Effector memory CD4-positive, alpha-beta T cell (primary cell): ENCODE measurements at places on chromosomes 6 and 20.
A peak's percentile ranks its signal among the peaks of the same experiment; 100 is the strongest.

DNA sequence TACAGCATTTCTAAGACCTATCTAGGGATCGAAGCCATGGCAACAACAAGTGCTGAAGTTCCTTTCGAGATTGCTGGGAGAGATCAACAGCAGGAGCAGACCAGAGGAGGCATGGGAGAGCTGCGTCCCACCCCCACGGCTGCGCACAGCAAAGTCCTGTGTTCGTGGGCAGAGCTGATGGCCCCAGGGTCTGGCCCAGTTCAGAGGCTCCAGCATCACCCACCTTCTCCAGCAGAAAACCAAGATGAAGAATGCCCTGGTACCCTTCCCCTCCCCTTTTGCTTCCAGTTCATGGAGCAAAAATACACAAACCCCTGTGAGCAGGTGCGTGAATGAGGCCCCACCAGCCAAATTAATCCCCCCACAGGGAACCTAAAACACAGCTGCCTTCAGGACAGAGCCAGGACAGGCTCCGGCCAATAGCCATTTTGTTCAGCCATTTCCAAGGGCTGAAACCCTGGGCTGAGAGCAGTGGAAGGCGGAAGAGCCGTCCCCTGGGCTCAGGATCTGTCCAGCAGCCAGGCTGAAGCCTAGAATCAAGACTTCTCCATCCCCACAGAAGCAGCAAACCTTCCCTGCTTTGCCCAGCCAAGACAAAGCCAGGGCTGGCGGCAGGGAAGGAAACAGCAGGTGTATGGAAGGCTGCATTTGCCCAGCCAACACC lies 102.8 kb downstream of the PREX1 start:
- DNase-seq, result no peak

GRCh38 chr20:11677428-11677827 lies 240.3 kb upstream of the BTBD3 start:
- no peak for DNase-seq

DNA sequence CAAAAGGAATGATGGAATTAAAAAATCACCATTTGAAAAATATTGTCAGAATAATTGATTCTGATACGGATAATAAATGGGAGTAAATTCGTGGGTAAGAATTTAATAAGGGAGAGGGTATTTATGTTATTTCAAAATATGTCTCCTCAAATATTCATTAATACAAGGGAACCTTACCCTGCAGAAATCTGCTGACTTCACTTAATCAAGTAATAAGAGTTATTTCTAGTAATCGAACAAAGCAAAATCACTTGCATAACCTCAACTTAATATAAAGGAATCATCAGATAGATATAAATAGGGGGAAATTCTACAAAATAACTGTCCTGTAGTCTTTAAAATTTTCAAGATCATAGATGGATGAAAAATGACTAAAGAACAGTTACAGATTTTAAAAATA lies 1164.7 kb upstream of the GJE1 start:
- no peak for DNase-seq

DNA sequence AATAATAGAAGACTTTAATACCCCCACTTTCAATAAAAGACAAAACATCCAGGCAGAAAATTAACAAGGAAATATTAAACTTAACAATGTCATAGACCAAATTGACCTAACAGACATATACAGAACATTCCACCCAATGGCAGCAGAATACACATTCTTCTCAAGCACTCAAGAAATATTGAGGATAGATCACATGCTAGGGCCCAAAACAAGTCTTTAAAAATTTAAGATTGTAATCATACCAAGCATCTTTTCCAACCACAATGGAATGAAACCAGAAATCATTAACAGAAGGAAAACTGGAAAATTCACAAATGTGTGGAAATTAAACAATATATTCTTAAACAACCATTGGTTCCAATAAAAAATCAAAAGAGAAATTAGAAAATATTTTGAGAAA lies 161.0 kb downstream of the COL12A1 start:
- no peak for DNase-seq

GRCh38 chr6:158910484-158911440 lies 89.2 kb downstream of the RSPH3 start:
- no peak for DNase-seq

- DNase-seq, result no peak
These were observed 551.0 kb downstream of the HAO1 start for GRCh38 chr20:7389216-7389615.

DNA sequence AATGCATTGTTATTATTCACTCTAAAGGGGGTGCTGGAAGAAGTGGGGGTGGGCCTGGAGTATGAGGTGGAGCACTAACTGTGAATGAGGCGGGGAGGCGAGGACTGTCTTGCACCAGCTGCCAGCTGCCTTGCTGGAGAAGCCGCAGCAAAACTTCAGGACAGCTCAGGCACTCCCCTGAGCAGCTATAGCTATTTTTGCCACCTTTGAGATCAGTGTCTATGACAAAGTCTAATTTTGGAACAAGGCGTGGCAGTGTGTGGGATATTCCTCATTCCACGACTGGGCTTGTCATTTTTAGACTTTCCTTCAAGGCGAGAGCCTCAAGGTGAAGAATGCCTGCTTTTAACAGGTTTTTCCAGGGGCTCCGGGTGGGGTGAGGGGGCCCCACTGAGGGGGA lies 143.8 kb downstream of the DOK5 start:
- DNase-seq, result no peak

DNA sequence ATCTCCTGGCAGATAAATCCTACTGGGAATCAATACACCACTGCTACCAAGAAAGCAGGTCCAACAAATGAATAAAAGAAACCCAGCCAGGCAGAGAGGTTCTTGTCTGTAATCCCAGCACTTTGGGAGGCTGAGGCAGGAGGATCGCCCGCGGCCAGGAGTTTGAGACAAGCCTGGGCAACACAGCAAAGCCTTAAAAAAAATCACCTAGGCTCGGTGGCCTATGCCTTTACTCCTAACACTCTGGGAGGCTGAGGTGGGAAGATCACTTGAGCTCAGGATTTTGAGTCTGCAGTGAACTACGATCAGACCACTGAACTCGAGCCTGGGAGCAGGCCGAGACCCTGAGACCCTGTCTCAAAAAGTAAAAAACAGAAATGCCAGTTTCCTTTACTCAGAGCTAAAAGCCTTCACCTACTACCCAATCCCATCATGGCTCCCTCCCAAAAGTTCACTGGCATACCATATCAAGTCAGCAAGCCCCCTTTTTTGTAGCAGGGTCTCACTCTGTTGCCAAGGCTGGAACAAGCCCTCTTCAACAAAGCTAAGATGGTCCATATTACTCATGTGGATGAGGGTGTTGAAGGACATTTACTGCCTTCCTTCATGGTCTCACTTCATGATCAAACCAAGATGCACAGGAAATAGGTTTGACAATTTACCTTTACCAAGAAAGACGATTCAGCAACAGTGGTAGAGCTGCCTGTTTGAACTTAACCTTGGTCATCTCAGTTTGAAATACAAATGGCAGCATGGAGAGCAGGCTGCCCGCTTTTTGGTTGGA lies 5.3 kb downstream of the SNX5 start:
- no peak for DNase-seq

- no peak for DNase-seq
These were observed 34.8 kb downstream of the TOP1 start for GRCh38 chr20:41063442-41063841.

GRCh38 chr6:22326500-22326899 lies 29.7 kb upstream of the PRL start:
- no peak for DNase-seq

DNA sequence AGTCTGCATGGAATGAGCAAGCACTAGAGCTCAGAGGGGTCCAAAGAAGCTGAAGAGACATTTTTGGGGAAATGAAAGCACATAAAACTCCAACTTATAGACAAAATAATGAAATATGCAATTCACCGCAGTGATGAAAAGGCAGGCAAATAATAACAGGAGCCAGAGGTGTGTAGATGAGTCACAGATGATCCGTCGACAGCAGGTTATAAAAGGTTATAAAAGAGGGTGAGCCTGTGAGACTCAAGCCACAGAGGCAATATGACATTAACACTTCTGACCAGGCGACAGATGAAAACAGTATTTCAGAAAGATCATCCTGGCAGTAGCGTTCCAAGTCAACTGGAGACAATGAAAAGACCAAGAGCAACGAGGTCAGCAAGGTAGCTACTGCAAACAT lies 35.8 kb upstream of the ANKRD60 start:
- no peak for DNase-seq

- DNase-seq, result no peak
These were observed 59.9 kb downstream of the REV3L start for GRCh38 chr6:111423055-111423633.

- DNase-seq, result no peak
These were observed 42.7 kb upstream of the COL9A1 start for GRCh38 chr6:70345619-70346018.

DNA sequence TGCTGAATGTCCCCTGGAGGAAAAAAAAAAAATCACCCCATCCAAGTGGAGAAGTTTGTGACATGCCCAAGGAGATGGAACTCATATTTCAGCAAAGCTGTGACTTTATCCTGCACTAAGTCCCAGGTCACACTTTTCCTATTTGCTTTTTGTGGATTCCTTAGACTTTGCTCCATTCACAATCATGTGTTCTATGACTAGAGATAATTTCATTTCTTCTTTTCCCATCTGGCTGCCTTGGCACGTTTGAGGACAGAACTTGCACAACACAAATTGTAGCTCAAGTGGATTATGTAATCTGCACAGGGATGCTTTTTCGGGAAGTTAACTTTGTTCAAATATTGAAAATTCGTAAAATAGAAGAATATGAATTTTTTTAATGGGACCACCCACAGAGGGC lies 100.7 kb upstream of the PTPN1 start:
- DNase-seq, result no peak

DNA sequence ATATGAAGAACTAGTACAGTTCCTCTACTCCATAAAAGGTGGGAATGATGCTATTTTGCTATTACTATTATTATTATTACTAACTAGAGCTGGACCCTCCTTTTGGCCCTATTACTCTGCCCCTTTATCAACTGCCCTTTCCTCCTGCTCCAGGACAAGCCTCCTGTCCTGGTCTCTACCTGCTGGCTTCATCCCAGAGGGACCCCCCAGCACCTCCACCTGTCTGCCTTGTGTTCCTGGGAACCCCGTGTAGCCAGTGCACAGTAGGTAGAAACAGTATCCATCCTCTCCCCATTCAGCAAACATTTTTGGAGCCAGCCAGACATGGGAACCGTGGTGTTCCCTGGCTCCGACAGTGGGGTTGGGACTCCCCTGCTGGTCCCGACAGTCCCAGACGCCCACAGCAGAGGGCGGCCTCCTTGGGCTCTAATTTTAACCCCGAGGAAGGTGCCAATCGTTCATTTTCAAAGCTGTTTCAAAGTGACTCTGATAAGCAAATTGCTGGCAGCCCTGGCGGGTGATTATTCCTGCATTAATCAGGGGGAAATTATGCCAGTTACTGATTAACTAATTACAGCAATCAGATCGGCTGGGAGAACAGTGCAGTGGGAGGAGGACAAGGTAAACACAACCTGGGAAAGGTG lies 44.2 kb upstream of the MDGA1 start:
- DNase-seq, result no peak

GRCh38 chr6:53822401-53823125 lies 27.8 kb downstream of the LRRC1 start:
- DNase-seq, result no peak

- DNase-seq, result no peak
These were observed 10.3 kb upstream of the E2F1 start for GRCh38 chr20:33696448-33696847.

- DNase-seq, result no peak
These were observed 33.2 kb upstream of the MYB start for GRCh38 chr6:135147637-135148592.

GRCh38 chr6:6661191-6661590 lies 72.7 kb downstream of the LY86 start:
- no peak for DNase-seq

- DNase-seq, result peak; percentile 13
These were observed 6.2 kb upstream of the ZNF311 start for GRCh38 chr6:29011276-29011734.

DNA sequence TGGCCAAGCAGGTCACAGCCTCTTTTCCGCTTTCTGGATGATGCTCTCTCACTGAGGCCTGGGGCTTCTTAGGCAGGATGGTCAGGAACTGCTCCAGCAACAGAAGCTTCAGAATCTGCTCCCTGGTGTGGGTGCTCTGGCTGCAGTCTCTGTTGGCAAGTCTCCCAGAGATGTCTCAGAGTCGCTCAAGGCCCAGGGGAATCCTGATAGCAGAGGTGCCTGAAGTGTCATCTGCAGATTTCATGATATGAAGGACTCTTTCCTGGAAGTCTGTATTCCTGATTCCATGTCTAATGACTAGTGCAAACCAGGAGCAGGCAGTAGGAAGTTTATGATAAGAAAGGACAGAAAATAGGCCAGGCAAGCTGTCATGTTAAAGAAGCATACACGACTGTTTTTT lies 20.3 kb downstream of the ZSCAN31 start:
- no peak for DNase-seq
